ENCODE measurements at places on chromosomes 6 and 20.

DNA sequence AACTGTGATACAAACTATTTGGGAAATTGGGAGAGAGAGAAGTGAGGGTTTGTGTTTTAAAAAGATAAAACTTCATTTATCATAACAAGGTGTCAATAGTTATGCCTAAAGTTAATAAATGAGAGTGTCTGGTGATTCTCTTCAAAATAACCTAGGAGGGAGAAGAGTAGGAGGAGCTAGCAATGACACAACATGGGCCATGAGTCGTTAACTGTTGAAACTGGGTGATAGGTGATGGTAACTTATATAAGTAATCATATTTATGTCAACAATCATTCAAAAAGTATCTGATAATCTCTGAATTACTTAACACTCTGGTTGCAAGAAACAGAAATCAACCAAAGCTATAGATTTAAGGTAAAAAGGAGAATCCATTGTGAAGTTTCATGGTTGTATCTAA, 46.8 kb upstream of the INSM1 start:
- DNase-seq: no peak

GRCh38 chr6:126066053-126067048, 80.0 kb downstream of the TRMT11 start:
- DNase-seq: no peak

DNA sequence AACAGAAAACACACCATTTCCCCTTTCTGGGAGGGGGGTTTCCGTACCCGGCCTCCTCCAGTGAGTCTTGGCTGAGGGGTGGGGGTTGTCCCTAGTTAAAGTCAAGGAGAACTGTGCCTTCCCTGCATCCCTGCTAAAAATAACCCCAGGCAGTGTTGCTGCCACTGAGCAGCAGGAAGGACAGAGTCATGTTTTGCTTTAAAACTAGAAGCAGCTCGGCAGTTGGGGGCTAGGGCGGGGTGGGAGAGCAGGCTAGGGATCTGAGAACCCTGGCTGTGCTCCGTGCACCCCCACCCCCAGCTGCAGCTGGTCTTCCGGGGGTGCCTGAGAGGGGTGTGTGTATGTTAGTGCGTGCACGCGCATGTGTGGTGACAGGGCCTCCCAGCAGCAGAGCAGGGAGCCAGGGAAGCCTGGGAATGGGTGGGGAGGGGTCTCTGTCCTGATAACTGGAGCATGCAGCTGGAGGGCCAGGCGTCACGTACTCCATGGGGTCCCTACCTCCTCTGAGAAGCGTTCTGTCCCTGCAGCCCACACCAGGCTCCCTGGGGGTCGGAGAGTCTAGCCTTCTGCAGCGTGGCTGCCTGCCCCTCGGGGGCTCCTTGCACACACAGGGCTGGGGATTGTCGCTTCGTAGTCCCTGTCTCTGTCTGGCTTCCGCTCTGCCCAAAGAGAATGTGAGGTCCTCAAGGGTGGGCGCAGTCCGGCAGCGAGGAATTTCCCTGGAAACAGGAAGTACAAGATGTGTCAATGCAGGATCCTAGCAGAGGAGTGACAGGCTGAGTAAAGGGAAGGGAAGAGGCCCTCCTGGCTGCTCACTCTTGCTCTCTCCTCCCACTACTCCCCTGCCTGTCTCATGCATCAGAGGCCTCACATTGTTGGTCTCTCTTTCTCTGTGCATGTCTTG, 16.8 kb upstream of the ARMC12 start:
- no peak for DNase-seq

DNA sequence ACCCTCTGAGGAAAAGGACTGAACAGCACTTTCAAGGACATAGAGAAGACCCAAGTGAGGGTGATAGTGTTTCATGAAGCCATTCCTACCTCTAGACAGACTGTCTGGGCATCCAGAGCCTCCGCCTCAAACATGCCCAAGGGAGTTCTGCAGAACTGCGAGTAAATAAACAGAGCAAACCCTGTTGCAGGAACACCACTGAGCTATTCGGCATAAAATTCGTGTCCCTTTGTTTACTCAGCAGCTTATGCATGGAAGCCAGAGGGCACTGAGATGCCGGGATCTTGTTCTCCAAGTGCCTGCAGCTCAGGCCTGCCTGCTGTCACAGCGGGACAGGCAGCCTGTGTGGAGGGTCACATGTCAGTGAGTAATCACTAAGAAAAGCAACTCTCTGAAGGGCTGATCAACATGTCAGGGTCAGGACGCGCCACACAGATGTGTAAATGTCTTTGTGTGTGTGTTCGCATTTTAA, 164.9 kb upstream of the HEY2 start:
- DNase-seq: no peak

DNA sequence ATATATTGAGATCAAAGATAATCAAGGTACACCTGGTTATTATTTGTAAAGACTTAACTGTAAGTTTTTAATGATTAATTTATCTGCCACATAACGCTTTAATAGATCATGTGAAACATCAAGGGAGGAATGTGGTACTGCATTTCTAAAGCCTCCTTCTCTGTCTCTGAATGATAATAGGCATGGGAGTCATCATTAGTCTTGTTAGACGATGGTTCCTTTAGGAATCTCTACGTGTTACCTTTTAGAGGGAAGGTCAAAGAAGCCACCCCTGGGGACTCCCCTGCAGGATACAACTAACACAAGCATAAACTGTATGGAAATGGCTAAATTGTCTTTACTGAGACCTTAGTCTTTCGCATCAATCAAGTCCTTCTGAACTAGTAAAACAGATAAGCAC, 173.6 kb upstream of the MCHR2 start:
- DNase-seq: no peak

Data from PC-9 (cell line).